Ecto neural progenitor cell (in vitro differentiated cells): ENCODE measurements at places on chromosomes 3 and 15.
A peak's percentile ranks its signal among the peaks of the same experiment; 100 is the strongest.

GRCh38 chr15:42367041-42367440 lies 7.7 kb downstream of the CAPN3 start:
- no peak for DNase-seq

- no peak for DNase-seq
Observed at GRCh38 chr3:190346541-190346940, 24.3 kb upstream of the CLDN1 start.

DNA sequence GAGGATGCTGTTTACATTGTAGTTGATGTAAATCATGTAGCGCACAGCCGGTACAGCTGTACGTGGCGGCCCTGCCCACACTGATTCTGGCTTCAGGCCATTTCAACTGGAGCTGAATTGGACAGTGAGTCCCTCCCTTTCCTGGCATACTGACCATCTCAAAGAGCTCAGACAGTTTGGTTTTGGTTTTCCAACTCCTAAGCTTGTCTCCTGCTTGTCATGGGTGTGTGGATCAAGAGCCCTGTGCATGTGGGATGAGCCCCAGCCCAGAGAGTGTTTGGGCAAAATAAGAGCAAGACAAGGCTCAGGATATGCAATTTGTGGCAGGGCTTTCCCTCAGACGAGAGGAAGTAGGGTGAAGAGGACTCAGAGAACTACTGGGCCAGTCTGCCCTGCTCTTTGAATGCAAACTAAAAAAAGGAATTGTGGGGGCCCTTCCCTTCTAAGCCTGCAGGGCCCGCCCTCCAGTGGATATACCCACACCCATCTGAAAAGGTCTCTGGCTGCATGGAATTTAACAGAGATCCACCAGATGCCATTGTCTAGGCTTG lies 13.3 kb downstream of the ITGA11 start:
- DNase-seq: peak; percentile 41

DNA sequence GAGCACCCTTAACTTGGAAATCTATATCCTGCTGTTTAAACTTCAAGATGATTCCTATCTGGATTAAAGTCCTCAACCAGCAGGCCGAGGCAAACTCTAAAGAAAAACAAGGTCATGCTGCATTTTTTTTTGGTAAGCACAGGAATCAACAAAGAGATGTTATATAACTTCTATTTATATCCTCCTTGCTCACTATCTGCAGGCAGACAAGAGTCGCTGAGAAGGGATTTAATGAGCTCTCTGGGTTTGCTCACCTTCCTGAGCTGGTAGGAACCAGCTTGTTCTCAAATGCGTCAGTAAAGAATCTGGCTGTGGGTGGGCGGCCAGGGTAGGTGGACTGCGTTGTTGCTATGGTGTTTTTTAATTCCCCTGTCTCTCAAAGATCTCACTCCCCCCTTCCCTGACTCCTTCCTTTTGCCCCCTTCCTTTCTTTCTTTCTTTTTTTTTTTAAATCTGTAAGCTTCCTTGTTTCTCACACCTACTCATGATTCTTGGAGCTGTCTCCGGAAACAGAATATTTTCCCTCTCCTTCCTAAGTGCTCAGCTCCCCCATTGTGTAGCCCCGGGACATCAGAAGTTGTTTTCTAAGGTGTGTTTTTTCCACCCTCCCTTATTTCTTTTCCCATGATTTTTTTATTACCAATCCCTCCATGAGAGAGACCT lies 228.8 kb upstream of the BHLHE40 start:
- DNase-seq: no peak

- DNase-seq: no peak
Observed at GRCh38 chr15:34085746-34086145, 15.9 kb downstream of the EMC7 start.

DNA sequence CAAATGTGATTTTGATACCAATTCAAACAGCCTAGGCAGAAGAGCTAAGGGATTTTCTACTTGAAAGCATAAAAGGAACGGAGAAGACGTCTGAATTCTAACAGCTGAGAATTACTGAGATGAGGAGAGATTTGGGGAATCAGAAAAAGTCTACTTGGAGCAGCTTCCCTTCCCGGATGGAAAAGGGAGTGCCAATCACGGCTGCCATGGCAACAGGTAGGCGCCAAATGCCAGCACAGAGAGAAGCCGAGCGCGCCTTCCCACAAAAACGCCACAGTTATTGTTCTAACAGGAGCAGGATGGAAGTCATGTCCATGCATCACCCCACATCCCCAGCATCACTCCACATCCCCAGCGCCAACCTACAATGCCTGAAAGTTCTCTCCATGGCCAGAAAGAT lies 63.5 kb upstream of the PRR20G start:
- DNase-seq: peak; percentile 43

DNA sequence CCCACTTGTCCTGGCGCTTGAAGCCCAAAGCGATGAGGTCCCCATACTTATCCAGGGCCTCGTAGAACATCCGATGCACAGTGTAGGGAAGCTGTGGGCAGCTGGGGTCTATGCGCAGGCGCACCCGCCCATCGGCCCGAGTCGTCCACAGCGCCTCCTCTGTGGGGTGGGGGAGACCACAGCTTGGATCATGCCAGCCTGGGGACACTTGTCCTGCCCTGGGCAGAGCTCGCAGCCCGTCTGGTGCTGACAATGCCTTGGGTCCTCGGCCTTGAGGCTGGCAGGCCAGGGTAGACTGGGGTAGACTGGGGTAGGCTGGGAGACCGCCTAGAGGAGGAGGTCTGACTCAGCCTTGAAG lies 39.8 kb downstream of the ACSBG1 start:
- no peak for DNase-seq

GRCh38 chr15:78345396-78346125 lies 5.4 kb downstream of the CRABP1 start:
- DNase-seq: no peak

DNA sequence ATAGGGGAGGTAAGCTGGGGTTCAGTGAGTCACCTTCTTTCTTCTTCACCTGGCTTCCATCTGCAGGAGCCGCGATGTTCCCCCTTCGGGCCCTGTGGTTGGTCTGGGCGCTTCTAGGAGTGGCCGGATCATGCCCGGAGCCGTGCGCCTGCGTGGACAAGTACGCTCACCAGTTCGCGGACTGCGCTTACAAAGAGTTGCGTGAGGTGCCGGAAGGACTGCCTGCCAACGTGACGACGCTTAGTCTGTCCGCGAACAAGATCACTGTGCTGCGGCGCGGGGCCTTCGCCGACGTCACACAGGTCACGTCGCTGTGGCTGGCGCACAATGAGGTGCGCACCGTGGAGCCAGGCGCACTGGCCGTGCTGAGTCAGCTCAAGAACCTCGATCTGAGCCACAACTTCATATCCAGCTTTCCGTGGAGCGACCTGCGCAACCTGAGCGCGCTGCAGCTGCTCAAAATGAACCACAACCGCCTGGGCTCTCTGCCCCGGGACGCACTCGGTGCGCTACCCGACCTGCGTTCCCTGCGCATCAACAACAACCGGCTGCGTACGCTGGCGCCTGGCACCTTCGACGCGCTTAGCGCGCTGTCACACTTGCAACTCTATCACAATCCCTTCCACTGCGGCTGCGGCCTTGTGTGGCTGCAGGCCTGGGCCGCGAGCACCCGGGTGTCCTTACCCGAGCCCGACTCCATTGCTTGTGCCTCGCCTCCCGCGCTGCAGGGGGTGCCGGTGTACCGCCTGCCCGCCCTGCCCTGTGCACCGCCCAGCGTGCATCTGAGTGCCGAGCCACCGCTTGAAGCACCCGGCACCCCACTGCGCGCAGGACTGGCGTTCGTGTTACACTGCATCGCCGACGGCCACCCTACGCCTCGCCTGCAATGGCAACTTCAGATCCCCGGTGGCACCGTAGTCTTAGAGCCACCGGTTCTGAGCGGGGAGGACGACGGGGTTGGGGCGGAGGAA lies 2.6 kb downstream of the ISLR2 start:
- DNase-seq: no peak

DNA sequence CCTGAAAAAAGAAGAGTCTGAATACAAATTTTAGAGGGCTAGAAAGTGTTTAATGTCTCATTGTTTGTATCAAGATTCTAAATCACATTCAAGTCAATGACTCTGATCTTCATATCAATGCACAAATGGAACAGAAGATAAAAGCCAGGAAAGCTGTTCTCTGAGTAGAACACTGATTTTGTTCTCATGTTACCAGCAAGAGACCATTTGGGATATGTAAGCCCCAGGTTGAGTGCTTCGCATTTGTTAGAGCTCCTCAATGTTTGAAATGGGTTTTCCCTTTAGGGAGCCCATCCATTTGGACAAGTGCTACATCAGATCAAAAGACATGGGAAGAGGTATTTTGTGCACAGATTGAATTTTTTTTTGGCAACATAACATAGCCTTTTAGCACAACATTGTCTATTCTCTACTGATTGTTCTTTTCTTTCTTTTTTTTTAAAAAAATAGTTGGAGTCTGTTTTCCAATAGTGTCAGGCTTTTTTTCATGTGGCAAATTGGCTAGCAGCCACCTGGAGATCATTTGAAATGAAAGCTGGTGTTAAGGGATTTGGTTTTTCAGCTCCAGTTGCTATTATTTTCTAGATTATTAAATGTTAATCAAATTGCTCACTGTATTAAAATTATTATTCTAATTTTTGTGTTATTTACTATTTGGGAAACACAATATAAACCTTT lies 74.5 kb upstream of the ZPLD1 start:
- DNase-seq: no peak

DNA sequence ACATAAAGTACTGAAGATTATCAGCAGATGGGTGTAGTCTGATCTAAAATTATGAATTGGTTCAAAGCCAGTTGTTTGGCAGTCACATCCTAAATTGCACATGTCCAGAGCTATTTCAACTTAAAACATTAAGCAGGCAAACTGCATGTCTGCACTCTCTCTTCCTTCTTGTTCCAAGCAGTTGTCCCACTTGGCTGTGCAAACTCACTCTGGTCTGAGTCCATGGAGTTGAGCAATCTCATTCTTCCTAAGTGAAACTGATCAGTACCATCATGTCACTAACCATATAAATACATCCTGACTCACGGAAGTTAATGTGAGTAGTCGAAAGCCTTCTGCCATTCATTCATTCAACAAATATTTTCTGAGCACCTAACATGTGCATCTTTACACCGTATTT lies 353.0 kb downstream of the ROBO1 start:
- DNase-seq: no peak

- no peak for DNase-seq
Observed at GRCh38 chr15:39695793-39696192, 86.8 kb downstream of the FSIP1 start.

DNA sequence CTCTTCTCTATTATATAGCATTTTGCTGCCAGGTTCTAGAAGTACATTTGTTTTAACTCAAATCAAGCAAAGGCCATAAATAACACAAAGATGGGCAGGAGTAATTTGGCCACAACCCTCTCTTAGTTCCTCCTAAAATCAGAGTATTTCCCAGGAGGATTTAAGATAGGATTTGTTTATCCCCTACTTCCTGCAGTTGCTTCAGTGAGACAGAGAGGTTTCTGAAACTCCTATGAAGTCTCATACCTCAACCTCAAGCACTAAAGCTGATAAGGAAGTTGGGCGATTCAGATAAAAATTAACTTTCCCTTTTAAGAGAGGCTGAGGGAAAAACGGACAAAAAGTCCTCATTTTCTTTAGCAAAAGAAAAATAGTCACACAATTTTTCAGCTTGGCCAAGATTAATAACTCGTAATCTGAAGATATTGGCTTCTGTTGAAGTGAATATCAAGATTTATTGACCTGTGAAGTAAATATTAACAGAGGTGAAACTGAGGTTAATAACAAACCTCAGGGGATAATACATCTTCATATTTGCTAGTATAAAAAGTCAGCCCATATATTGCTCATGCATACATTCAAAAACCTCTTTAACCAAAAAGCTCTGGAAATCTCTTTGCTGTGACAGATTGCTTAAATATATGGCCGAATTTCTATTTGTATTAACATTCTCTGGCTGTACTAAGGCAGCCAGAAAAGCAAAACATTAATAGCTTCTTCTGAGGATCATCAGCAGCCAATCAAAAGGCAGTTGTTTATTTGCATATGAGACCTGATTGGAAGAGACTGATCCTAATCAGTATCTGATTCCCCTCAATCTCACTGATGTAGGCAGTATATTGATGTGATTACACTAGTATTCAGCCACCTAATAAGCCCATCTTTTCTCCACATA lies 90.6 kb upstream of the GADL1 start:
- no peak for DNase-seq

DNA sequence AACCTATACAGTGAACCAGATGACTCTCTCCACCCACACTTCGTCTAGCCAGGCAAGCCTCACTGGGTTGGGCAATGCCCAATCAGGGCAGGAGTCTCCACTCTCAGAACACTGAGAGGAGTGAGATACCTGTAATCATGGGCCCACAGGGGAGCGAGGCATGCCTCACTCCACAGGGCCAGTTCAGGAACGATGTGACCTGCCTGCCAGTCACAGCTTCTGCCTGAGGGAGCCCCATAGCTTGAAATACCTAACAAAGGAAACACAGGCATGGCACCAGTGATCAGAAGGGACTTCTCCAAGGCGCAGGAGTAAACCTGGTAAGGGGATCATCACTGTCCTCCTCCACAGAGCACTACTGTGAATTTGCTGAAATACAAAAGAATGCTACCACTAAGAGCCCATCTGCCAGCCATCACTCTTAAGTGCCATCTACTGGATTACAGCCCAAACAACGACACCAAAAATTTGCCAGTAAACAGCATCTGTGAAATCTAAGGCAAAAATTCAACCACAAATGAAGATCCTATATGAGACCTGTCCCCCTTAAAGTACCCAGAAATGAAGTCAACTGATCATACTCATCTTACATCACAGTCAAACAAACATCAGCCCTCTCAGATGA lies 689.9 kb upstream of the SEMA6D start:
- DNase-seq: no peak

GRCh38 chr3:20930034-20930433 lies 744.0 kb upstream of the SGO1 start:
- DNase-seq: no peak

GRCh38 chr15:72732516-72732915 lies 46.5 kb downstream of the BBS4 start:
- DNase-seq: no peak

GRCh38 chr3:132386259-132386658 lies 31.0 kb upstream of the DNAJC13 start:
- no peak for DNase-seq

DNA sequence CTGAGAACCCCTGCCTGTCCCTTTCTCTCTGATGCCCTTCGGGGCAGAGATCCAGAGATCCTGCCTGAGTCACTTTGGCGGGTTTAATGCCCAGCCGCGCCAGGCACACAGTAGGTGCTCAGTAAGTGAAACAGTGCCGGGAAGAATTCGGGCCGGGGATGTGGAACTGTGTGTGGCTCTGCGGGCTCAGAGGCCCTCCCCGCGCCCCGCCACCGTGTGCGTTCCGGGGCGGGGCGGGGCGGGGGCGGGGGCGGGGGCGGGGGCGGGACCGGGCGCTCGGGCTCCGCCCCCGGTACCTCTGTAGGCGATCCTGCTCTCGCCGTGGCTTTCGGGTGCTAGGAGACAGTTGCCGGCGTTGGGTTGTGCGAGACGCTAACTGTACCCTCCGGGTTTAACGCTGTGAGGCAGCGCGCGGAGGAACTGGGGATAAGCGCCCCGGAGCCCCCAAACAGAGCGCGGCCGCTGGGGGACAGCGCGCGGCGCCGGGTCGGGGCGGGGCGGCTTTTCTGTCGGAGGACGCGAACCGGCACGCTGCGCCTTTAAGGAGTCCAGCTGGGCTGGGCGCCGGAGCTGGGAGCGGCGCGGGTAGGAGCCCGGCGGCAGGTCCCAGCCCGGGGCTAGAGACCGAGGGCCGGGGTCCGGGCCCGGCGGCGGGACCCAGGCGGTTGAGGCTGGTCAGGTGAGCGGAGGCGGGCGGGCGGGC lies at the start of gene ABHD6:
Gene ABHD6, plus strand, starts transcription at position 555 of the 703 bp plus-strand sequence. CDS start 18,795 bp downstream, outside the sequence.
- DNase-seq: peak; percentile 89
